Ascending aorta (tissue), 2 donors: ENCODE measurements at places on chromosomes 7 and 10. TPM values are rescaled to one million over a fixed set of nuclear protein-coding genes. Genes with fewer than 3 reads are reported as not detected.

DNA sequence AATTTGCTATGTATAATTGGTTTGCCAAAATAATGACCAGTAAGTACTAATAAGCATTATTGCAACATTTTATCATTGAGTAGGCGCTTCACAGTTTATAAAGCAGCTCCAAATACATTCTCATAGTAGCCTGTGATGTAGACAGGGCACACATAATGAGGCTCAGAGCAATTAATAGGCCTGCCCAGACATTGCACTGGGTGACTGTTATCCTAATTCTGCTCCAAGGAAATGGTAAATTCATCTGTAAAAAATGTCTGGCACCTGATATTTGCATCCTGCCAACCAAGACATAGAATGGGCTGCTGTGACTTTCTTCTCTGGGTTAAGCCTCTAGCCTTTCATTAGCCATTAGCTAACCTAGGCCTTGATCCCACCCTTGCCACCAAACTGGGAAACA is 97.6 kb downstream of the SEM1 start:
- H3K4me1 ChIP-seq: no peaks in the 10 kb centered on the region
- no peak for DNase-seq
- H3K4me3 ChIP-seq: no peak overlapping the region
- no peak overlapping the region for H3K27ac ChIP-seq
- no peaks in the 10 kb centered on the region for H3K36me3 ChIP-seq
- no peaks in the 10 kb centered on the region for H3K27me3 ChIP-seq

LRRTM3 gene
- not detected for total RNA-seq

OR2A5 gene
- total RNA-seq: not detected

DNA sequence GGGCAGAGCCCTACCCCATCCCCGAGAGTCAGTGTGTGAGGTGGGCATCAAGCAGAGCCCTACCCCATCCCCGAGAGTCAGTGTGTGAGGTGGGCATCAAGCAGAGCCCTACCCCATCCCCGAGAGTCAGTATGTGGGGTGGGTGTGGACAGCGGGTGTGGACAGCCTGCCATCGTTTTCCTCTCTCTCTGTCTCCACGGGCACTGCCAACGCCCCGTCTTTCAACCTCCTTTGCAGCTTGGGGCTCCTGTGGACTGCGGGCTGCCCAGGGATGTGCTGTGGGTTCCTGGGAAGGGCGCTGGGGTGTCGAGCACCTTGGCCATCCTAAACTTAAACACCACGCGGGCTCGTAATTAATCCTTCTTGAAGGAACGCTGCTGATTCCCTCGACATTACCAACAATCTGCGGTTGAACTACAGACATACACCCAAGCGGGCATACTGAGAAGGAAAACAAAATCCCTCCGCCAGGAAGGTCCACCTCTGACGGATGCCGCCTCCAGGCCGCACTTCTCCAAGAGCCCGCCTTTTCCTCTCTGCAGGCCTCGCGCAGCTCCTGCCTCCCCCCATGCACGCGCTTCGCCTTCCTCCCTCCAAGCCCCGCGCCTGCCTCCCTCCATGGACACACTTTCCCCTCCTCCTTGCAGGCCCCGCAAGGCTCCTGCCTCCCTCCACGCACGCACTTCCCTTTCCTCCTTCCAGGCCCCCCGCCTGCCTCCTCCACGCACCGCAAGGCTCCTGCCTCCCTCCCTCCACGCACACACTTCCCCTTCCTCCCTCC is 65.1 kb downstream of the ADARB2 start:
- no peak overlapping the region for H3K27ac ChIP-seq
- H3K4me1 ChIP-seq: no peaks in the 10 kb centered on the region
- H3K36me3 ChIP-seq: no peaks in the 10 kb centered on the region
- H3K27me3 ChIP-seq: no peaks in the 10 kb centered on the region
- DNase-seq: no peak

PSD gene
- not detected for total RNA-seq

DNA sequence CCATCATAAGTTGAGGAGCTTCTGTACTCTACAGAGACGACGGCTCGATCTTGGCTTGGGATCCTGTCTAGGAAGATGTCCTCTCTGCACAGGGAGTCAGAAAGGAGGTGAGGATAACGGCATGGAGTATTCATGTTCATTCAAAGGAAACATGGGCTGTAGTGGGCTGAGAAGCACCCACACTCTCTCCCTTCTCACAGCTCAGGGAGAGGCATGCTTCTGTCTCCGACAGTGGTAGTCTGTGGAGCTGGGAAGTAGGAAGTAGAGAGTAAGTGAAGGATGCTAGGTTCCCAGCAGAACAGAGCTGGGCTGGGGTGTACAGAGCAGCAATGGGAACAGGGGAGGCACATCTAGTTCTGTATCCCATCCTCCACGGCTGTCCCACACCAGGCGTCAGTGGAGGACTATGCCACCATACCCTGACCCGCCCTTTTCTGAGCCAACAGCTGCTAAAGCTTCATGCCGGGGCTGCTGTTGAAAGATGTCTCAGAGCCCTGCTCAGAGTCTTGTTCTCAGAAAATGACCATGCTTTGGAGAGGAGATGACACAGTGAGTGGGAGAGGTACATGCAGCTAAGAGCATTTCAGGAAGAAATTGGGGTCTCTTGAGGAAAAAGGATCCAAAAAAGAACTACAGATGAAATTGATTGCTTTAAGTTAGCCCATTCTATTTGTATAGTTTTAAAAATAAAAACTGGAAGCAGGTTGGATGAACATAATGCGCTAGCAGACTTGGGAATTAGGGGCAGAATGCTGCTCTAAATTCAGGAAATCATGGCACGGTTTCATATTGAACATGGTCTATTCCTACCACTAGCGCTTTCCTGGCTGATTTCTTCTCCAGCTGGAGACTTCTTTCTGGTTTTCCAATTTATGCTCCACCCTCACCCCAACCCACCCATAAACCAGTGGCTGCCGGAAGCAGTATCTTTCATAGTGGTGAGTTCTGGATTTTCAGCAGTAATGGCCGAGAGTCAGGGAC is 138.6 kb downstream of the CHN2 start:
- no peaks in the 10 kb centered on the region for H3K27me3 ChIP-seq
- no peak for DNase-seq
- H3K4me1 ChIP-seq: peaks cover under 1% of the 10 kb centered on the region
- no peak overlapping the region for H3K27ac ChIP-seq
- H3K4me3 ChIP-seq: no peak overlapping the region

DNA sequence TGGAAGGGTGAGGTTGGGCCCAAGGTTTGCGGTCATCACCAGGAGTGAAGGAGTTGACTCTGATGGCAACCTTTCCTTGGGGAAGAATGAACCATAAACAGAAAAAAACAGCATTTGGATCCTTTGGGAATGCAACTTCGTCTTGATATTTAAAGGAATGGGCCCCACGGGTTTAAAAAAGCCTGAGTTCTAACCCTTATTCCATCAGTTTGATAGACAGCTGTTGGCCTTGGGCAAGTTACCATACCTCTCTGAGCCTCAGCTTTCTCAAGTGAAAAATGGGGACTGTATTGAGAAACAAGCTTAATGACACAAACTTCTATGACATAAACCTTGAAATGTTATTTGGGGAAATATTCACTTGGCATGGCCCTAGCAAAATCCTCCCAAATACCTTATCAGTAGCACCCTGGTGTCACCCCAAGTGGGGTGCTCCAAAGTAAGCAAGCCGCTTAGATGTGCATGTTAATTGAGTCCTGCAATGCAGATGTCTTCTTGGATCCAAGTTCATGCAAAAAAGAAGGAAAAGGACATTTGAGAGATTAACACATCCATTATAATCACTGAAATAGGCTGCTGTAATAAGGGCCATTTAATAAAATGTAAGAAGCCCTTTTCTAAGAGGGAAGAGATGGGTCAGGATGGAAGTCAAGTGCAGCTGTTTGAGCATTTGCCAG is 13.8 kb downstream of the MXI1 start:
- no peak for DNase-seq
- no peaks in the 10 kb centered on the region for H3K4me1 ChIP-seq
- H3K36me3 ChIP-seq: no peaks in the 10 kb centered on the region
- peak overlapping the region; percentile 62 for H3K4me3 ChIP-seq
- H3K27me3 ChIP-seq: no peaks in the 10 kb centered on the region

CCZ1 gene
- 8.2 TPM for total RNA-seq

LIMK1 gene
- total RNA-seq: 30.0 TPM

DNA sequence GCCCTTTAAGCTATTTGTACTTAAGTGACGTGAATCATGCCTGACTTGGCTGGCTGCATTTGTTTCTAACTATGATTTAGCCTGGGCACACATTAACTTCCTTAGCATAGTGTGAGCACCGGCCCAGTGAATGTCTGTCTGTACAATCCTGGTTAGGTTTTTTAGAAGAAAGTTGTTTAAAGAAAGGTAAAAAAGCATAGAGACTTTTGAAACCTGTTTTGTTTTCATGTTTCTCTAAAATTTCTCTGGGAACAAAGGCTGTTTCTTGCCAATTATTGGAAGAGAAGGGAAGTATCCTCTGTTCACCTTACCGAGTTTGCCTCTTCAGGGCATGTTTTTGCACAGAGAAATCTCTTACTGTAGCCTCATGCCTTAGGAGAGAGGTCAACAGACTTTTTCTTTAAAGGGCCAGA is 42.9 kb upstream of the MET start:
- peak overlapping the region; percentile 63 for H3K27ac ChIP-seq
- H3K36me3 ChIP-seq: no peaks in the 10 kb centered on the region
- H3K4me1 ChIP-seq: peaks cover 3% of the 10 kb centered on the region

LIPF gene
- 7.1 TPM for total RNA-seq

DNA sequence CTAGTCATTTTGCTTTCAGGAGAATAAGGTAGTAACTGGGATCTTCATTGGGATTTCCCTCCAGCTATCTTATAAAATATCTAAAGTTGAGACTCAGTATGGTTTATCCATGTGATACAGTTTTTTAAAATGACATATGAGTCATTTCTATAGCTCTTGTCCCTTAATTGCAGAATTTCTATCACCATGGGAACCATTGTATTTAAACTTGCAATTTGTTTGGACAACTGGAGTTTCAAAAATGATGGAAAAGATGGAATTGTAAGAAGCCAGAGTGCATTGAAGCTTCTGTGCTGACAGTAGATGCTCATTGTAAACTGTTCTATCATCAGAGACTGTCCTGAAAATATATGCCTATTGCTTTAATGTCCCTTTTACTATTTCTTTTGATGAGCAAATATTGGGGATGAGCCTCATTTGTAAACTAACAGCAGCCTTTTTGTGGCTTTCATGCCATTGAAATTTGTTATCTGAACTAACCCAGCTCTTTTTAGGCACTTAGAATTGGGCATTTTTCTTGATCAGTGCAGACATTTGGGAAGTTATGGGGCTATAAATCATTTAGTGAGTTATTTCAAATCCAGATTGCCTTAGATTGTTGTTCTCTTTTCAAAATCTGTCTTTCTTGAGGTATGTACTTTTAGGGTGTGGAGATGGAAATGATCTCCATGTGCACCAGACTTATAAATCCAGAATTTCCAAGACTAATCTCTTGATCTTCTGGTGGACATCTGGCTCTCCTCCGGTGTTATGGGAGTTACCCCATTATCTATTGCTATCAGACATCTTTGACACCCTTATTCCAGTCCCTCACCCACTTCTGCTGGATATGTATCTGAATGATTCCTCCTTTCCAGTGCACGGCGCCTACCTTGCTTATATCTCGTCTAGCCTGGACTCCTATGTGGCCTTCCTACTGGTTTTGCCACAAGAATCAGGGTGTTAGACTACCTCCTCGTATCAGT is 159.0 kb downstream of the SND1 start:
- H3K4me3 ChIP-seq: no peak overlapping the region
- no peaks in the 10 kb centered on the region for H3K4me1 ChIP-seq
- peaks cover 13% of the 10 kb centered on the region for H3K36me3 ChIP-seq
- H3K27me3 ChIP-seq: no peaks in the 10 kb centered on the region

CFAP43 gene
- total RNA-seq: 0.96 TPM

DNA sequence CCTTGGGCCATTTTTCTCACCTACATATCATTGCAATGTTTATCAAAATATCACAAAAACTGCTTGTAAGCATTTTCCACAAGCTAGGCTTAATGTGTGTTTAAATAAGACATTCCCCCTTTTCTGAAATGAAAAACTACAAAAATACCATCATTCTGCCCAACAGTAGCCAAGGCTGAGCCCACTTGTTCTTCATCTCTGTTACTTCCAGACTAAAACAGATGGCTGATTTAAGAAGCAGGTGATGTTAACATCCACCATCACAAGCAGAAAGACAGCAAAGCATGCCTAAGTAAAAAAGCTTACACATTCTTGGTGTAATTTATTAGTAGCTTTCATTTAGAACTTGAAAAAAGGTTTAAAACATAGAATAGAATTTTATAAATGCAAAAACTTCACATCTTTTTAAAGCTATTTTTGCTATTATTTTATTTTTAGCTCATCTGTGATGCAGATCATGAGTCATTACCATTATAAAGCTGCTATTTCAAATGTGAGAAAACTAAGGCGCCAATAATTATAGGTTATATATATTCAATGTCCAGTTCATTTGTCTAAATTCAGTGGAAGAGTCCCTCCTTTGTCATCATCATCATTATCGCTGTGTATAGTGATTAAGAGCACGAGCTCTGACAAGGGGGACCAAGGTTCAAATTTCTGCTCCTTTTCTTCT is 109.4 kb downstream of the RELN start:
- no peaks in the 10 kb centered on the region for H3K36me3 ChIP-seq
- H3K4me1 ChIP-seq: no peaks in the 10 kb centered on the region
- DNase-seq: no peak
- H3K4me3 ChIP-seq: no peak overlapping the region

DNA sequence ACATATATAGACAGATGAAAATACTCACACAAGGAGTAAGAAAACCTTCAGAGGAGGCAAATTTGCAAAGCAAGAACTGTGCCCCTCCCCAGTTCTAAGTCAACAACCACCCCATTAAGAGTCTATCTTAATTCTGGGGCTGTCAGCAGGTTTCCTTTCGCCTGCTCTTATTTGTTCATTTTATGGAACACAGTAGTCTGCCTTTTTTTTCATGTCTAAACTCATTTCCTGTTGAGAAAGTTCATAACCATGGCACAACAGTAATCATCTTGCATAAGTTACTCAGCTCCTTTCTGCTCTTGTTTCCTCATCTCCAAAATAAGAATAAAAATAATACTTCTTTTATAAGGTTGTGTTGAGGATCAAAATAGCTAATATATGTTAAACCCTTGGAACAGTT is 25.8 kb upstream of the AMPH start:
- H3K4me1 ChIP-seq: no peaks in the 10 kb centered on the region
- no peaks in the 10 kb centered on the region for H3K36me3 ChIP-seq
- no peak for DNase-seq
